Putamen (tissue), 1 donor: ENCODE measurements at places on chromosomes 3 and 15.

DNA sequence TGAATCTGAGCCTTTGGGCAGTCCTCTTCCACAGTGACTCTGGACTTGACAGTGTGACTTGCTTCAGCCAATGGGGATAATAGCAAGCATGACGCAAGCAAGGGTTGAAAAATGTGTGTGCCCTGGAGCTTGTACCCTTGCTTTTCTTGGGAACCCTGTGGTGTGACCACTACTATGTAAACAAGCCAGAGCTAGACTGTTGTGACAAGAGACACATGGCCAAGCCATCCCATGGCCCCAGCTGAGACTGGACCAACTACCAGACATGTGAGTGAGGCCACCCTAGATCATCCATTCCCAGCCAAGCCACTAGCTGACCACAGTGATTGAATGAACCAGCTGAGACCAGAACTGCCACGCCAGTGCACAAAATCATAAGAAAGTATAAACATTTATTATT lies 11.8 kb downstream of the MYO1E start:
- no peak for DNase-seq

- no peak for DNase-seq
Observed at GRCh38 chr3:24628523-24629258, 134.0 kb upstream of the THRB start.

GRCh38 chr3:51619983-51620382 lies 51.1 kb upstream of the TEX264 start:
- DNase-seq = no peak

DNA sequence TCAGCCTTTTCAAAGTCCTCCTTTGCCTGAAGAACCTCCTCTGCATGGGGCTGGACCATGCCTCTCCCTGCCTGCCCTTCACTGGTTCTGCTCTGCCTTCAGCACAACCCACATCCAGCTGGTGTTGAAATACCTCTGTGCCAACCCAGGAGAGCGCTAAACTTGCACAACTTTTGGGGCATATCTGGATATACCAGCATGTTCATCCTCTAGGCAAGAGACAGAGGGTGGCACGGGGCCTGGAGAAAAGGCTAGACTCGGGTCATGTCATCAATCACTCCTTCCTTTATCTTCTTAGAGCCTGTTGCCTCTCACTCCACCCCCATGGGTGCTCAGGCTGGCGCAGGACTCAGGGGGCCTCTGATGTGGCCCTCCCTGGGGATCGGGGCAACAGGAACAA lies 4.8 kb downstream of the SEMA4B start:
- DNase-seq = no peak

DNA sequence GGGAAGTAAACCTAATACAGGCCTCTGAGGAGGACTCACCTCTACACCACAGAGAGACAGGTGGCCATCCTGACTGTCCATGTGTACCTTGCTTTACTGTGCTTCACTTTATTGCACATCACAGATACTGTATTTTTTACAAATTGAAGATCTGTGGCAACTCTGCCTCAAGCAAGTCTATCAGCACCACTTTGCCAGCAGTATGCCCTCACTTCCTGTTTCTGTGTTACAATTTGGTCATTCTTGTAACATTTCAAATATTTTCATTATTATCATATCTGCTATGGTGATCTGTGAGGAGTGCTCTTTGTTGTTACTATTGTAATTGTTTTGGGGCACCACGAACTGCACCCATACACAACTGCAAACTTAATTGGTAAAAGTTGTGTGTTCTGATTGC lies 78.0 kb downstream of the BBX start:
- DNase-seq = no peak

DNA sequence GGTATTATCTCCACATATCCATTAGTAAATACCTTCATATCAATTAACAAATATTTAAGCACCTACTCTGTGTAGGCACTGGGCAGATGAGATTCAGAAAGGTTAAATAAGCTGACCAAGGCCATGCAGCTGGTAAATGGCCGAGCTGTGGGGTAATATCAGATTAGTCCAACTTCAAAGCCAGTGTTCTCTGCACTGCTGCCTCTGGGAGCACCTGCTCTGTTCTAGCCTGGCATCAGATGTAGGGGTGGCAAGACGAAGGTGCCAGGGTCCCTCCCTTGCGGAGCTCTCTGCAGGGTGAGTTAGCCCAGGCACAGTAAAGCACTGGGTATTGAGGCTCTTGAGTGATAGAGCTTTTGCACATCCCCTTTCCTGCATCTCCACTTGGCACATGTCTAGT lies 5.5 kb downstream of the TATDN2 start:
- no peak for DNase-seq

DNA sequence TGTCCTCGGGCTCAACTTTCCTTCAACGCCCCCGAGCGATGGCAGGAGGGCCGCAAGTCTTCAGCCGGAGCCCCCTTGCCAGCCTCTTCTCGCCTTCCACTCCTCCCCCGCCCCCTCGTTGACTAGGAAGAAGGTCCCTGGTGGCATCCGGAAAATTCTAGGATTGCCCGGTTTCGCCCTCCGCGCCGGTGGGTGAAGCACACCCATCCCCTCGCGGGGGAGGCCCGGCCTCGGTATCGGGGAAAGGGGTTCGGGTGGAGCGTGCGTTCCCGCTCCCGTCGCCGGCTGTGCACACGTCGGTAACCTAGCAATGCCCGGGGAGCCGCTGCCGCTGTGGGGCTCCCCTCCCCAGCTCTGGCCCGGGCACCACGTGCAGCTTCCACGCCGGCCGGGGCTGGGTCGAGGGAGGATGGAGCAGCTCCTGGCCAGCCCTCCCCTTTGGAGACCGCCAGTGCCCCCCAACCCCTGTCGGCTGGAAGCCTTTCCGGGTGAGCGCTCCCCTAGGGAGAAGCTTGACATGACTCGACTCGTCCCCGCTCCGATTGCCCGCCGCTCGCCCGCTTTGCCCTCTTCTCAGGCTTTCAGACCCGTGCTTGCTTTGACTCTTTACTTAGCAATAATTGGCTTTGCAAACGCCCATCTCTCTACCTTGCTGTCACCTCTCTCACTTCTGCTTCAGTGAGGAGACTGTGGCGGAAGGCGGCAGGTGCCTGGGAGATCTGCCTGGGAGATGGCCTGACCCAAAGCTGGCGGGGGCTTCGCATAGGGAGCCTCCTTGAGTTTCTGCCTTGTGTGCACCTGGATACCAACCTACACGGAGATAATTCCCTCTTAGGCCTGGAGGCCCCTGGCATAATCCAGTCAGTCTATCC lies 1.3 kb downstream of the CACNA1D start:
- no peak for DNase-seq

GRCh38 chr3:184126006-184126405 lies 9.2 kb upstream of the EIF2B5 start:
- DNase-seq = no peak

DNA sequence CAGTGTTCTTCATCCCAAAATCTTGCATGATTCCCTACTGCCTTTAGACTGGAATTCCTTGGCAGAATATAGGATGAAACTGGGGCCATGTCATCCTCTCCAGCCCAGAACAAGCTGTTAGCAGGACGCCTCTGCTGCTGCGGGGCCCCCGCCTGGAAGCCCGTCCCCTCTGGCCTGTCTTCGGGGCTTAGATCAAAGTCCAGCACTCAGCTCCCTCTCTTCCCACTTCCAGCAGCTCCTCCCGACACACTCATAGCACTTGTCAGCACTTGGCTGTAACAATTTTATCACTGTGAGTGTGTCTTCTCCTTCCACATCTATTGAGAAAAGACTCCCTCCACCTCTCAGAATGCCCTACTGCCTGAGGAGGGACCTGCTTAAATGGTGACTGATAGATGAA lies 112.0 kb upstream of the HACD2 start:
- no peak for DNase-seq

GRCh38 chr3:32553459-32553858 lies 17.2 kb downstream of the DYNC1LI1 start:
- DNase-seq = no peak

DNA sequence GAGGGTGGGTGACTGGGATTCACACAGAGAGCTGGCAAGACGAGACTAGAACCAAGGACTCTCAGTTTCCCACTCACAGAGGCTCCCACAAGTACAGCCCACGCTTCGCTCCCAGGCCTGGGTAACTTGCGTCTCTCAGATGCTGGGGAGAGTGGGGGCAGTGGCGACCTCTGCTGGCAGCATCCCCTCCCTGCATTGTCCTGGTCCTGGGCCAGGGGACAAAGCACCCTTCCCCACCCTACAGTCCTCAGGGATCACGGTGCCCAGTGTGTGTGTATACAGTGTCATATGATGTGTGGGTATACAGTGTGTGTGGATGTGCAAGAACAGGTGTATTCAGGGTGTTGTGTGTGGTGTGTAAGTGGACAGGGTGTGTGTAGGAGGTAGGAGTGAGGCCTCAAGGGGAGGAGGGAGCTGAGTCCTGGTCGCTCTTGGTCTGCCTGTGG lies 12.8 kb downstream of the VILL start:
- DNase-seq = peak; percentile 74

- no peak for DNase-seq
Observed at GRCh38 chr3:132071043-132071442, 36.2 kb upstream of the CPNE4 start.

DNA sequence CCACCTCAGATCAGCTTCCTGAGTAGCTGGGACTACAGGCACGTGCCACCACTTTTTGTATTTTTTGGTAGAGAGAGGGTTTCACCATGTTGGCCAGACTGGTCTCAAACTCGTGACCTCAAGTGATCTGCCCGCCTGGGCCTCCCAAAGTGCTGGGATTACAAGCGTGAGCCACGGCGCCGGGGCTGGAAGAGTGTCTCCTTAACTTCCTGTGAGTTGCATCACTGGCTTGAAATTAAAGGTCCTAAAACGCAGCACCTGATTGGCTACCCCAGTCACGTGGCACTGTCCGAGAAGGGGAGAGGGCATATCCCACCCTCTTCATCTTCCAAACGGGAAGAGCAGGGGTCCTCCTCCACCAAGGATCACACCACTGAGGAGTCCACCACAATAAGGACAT lies 5.5 kb upstream of the FAM174B start:
- DNase-seq = no peak

DNA sequence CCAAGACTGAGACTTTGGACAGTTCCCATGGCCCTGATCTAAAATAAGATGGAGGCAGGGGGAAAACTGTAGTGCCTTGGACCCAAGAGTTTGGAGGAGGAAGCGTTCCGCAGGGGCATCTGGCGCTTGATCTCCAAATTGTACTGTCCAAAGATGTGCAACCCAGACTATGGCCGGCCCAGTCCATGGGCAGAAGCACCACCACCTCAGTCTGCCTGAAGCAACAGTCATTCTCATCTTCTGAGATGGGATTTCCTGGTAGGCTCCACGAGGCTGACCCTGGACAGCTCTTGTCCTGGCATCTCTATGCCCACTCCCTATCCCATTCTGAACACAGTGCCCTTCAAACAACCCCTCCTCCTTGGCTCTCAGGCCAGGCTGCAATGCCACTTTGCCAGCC lies 3.6 kb downstream of the INSYN1 start:
- DNase-seq = no peak

DNA sequence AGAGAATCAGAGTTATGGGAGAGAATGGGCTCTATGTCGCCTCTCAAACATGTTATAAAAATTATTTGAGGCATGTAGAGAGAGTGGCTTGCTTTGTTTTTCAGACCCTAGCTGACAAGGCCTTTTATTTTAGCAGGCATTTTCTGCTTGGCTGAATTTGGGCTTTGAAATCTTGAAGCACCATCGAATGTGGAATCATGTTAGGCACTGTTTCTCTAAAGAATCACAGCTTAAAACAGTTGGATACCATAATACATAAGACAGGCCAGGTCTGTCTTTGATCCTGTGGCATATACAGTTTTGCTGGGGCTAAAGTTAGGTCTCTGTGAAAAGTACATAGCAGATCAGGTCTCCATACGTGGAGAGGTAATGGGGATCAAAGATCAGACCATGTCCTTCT lies 142.7 kb downstream of the NEK11 start:
- DNase-seq = no peak

DNA sequence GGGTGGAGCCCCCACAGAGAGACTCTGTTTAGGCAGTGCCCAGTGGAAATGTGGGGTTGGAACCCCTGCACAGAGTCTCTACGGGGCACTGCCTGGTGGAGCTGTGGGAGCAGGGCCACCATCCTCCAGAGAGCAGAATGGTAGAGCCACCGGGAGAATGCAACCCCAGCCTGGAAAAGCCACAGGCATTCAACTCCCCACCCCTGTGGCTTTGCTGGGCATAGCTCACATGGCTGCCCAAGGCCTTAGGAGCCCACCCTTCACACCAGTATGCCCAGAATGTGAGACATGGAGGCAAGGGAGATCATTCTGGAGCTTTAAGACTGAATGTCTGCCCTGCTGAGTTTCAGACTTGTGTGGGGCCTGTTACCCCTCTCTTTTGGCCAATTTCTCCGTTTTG lies 19.0 kb upstream of the CHCHD6 start:
- no peak for DNase-seq

DNA sequence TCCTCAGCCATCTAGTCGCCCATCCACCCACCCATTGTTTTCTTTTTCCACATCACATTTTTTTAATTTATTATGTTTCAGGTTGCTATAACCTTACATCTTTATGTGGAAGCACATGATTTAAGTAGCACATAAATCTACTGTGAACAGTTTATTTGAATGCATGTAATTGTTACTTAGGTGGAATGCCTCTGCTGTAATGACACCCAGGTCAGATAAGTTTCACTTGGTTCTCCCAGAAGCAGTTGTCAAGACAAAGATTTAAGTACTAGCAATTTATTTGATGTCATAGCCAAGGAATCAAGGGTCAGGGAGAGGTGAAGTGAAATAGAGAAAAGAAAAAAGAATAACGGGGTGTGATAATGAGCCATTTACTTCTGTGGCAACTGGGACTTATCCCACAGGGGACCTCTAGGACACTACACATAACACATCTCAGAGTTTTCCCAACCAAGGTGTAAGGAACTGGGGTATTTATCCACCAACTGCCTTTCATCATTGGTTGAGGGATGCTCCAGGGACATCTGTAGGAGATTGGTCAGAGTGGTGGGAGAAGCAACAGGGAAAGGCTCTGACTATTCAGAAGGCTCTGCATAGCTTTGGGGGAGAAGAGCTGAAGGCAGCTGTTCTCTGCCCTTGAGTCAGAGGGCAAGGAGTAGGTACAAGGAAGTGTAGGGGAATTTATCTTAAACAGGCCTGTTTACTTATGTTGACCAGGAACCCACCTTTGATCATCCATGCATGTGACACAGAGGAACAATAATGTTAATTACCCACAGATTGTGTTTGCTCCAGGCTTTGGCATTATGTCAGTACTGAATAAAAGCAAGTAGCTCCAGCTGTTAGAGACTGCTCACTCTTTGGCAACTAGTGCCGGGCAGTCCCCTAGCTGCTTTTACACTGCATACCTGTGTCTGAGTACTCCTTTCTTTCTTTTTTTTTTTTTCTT lies 94.8 kb downstream of the CD200R1L start:
- no peak for DNase-seq

GRCh38 chr15:86002444-86002843 lies 77.2 kb upstream of the AGBL1 start:
- no peak for DNase-seq

DNA sequence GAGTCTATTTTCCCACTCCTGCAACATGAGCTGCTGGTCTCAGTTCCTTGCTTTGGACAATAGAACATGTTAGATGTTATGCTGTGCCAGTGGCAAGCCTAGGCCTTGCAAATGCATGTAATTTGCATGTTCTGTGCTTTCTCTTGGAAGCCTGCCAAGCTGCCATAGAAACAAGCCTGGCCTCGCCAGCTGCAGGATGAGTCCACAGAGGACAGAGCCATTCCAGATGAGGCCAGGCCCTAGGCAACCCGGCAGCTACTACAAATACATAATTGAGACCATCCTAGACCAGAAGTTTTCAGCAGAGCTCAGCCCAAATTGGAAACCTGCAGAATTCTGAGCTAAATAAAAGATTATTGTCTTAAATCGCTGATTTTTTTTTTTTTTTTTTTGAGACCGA lies 39.6 kb downstream of the TRIM69 start:
- DNase-seq = peak; percentile 80

- DNase-seq = no peak
Observed at GRCh38 chr3:134872440-134873388, 77.7 kb downstream of the EPHB1 start.
